Suppressor macrophage treated with lipopolysaccharide for 1 hour (primary cell): ENCODE measurements at places on chromosomes 4 and X.

DNA sequence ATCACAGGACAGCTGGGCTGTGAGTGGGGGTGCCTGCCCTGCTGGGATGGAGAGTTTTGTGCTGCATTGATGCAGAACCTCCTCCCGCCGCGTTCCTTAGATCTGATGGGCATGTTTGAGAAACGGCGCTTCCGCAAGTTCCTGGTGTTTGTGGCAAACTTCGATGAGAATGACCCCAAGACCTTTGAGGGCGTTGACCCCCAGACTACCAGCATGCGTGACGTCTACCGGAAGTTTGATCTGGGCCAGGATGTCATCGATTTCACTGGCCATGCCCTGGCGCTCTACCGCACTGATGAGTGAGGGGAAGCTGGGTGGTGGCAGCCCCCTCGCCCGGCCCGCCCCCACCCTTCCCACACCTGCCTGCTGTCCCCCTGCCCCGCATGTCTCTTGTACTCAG lies 2.9 kb downstream of the GDI1 start:
- DNase-seq = no peak

GRCh38 chrX:29652484-29652883 lies 562.9 kb upstream of the MAGEB2 start:
- no peak for DNase-seq

- DNase-seq = no peak
These were observed 280.5 kb upstream of the EDA2R start for GRCh38 chrX:66919280-66919832.

DNA sequence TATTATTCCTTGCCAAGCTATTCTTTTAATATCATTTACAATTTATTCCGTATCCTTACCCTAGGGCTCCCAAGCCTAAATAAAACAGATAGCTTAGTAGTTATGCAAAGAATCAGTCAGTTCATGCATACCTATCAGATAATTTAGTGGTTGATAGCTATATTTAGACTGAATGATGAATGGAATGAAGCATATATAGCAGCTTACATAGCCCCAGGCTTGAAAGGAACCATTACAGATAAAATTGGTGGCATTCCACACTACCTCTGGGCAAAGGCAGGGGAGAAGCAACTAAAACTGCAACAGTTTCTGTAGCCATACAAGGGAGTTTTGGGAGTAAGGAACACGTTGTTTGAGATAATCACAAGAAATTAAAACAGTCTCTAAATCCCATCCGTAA lies 2.7 kb downstream of the ACE2 start:
- DNase-seq = no peak

DNA sequence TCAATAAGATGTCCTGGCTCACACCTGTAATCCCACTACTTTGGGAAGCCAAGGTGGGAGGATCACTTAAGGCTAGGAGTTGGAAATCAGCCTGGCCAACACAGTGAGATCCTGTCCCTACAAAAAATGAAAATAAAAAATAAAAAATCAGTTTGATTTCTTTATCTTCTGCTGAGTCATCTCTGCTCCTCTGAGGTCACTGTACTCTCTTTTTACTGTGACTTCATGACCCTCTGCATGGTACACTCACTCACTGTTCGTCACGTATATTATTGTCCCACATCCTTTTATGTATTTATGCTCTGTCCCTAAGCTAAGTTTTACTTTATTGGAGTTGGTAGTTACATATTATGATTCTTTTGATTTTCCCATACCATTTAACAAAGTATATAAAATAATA lies 333.3 kb downstream of the PCDH7 start:
- DNase-seq = no peak

DNA sequence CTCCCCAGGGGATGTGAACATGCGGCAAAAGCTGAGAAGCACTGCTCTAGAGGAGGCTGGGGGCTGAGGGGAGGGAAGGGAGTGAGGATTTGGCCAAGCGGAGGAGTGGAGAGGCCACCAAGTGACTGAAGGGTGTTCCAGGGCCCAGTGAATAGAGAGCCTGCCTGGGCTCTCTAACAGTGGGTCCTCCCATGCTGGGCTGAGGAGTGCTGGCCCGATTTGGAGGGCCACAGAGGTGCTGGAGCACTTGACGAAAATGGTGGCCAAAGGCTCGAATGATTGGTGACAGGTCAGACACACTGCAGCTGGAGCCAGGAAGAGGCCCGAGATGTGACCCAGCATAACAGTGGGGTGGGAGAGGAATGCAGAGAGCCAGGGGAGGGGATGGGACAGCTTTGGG lies 37.5 kb upstream of the MAP3K15 start:
- DNase-seq = no peak

- no peak for DNase-seq
These were observed 161.8 kb downstream of the NAA11 start for GRCh38 chr4:79163981-79164490.
